ENCODE measurements at places on chromosomes 5 and 9. TPM values are rescaled to one million over a fixed set of nuclear protein-coding genes. Genes with fewer than 3 reads are reported as not detected.

The ZNF79 gene
- 4.8 TPM for total RNA-seq

The IRX1 gene
- not detected for total RNA-seq

The MYORG gene
- total RNA-seq = 0.80 TPM

The GOLGA2 gene
- total RNA-seq = 32.9 TPM

The AK8 gene
- 3.6 TPM for total RNA-seq

The WDR55 gene
- 27.2 TPM for total RNA-seq

The GAPVD1 gene
- 29.5 TPM for total RNA-seq

The LECT2 gene
- not detected for total RNA-seq

The GABRG2 gene
- total RNA-seq = not detected

The CTNND2 gene
- not detected for total RNA-seq

The TRIO gene
- total RNA-seq = 50.0 TPM

The GLRA1 gene
- total RNA-seq = not detected

The GLE1 gene
- 37.0 TPM for total RNA-seq

The PHF2 gene
- 8.1 TPM for total RNA-seq

The PCDHA9 gene
- not detected for total RNA-seq

The IL33 gene
- not detected for total RNA-seq

The CCNI2 gene
- total RNA-seq = not detected

The RGS3 gene
- total RNA-seq = 117 TPM

The SOX30 gene
- total RNA-seq = not detected

The DMRT3 gene
- total RNA-seq = not detected

The COL27A1 gene
- 3.1 TPM for total RNA-seq

The NIM1K gene
- total RNA-seq = 0.41 TPM

Measured in G401 (cell line).